ENCODE measurements at places on chromosomes 2 and 18.

GRCh38 chr2:71224457-71224856 is 2.4 kb downstream of the PAIP2B start:
- no peak for DNase-seq

- no peak for DNase-seq
Measured at GRCh38 chr2:238378230-238379095, 48.3 kb upstream of the ASB1 start.

DNA sequence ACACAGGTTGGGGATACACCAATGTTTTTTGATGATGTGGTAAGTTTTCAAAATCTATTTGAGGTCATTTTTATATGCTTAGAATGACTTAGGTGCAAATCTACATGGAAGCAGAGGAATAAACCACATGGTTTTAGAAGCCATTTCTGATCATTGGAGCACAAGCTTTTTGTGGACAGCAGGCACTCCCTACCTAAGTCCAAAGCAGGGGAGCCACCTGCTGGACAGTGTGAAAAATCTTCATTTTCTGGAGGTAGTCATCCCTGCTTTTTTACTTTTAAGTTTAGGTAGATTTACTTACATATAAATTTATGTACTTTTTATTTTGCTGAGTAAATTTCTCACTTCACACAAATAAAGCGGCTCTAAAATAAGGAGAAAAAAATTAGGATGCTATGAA is 323.2 kb downstream of the PLCL1 start:
- no peak for DNase-seq

DNA sequence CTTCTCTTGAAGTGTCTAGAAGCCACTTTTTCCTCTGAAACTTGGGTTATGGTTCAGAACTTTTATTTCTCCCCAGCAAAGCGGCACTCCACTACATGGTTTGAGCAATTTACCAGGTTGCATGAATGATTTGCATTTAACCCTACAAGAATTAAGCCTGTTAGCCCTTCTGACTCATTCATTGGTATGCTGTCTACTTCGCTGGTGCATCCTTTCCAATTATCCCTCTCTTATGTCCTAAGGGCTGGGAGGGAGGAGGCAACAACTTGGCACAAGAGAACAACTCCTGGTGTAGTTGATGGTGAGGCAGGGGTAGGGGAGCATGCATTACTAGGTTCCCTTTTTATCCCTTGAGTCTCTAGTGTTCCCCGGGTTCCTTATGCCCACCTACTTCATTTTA is 293.4 kb upstream of the MEX3C start:
- no peak for DNase-seq

DNA sequence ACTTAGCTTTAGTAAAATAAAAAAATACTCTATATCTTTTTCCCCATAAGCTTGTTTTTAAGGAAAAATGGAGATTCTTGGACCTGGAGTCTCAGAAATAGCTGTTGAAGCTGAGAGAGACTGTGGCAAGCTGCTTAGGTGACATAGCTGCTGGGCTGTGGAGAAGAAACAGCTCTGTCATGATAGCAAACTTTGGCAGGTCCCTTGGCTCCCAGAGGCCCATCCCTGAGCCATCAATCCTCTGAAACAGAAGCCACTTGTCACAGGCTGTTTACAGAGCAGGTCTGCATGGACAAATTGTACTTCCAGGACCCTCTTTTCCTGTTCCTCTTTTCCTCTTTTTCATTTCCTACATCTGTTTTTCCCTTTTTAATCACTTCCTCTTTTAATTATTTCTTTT is 1370.1 kb upstream of the CRIM1 start:
- no peak for DNase-seq

GRCh38 chr2:174763780-174764179 is 492 bp downstream of the CHRNA1 start:
- no peak for DNase-seq

GRCh38 chr18:24014986-24015638 is 558 bp downstream of the TTC39C start:
- peak; percentile 29 for DNase-seq

DNA sequence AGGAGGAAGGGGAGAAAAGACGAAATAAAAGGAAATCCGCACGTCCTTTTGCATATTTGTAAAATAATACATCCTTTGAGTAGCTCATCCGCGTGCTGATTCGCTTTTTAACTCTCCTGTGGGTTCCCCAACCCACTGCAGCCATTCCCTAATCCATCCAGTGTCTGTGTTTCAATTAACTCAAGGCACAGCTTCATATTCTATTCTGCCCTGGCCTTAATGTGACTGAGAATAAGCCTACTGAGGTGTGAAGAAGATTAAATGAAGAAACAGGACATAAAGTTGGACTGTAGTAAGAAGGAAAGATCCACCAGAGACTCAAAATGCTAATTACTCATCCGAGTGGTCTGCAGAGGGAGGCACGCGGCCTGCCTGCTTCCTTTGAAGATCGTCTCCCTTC is 161.4 kb upstream of the SH3BP4 start:
- no peak for DNase-seq

DNA sequence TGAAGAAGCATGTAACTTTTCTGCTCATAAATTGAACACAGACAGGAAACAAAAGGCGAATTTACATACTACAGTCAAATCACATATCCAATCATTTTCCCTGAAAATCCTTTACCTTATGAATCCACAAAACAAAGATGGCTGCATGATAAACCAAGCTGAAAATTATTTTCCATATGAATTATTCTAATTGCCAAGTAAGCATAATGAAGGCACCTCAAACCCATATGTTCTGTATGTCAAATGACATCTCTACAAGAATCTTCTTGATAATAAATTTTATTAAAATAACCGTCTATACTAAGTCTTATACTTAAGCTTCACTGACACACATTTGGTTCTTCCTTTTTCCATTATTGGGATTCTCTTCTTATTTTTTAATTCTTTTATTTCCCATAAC is 1242.6 kb downstream of the CNTNAP5 start:
- DNase-seq: no peak

- no peak for DNase-seq
Measured at GRCh38 chr2:158773121-158773520, 22.0 kb upstream of the DAPL1 start.

DNA sequence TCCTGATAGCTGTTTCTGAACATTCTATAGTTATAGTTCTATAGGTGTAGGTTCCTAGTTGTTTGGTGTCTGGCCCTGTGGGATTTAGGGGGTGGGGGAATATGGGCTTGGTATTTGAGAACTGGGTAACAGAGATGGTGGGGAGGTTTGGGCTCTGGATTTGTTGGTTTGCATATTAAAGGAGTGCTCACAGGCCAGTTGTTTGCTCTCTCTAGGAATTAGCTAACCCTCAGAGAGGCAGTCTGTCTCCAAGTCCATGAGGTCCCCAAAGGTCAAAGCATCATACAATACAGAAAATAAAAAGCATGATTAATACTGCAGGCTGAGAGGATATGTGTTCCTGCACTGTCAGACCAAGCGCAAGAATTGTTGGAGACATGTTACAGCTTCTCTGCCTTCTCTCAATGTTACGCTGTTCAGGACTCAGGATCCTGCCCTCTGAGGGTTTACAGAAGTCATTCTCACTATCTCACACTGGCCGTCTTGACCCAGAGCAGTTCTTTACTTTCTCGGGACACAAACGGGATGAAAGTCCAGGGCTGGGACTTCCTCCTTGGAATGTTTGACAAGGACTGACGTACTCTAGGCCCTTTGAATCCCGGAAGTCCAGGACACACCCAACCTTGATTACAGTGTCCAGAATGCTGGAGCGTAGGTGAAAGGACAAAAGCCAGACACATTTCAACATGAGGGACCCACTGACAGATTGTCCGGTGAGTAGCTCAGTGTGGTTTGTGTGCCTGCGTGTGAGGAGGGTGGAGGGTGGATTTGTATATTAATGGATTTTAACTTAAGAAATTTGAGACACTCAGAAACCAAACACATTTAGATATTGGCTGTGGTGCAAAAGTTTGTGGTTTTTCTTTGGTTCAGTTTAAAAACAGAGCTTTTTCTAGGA is at the start of gene NOSTRIN:
NOSTRIN (plus strand) TSS at position 677 of the 898 bp plus-strand sequence; CDS start at position 687, 10 bp downstream.
- DNase-seq: no peak
